ENCODE measurements at places on chromosomes 3 and 15.

DNA sequence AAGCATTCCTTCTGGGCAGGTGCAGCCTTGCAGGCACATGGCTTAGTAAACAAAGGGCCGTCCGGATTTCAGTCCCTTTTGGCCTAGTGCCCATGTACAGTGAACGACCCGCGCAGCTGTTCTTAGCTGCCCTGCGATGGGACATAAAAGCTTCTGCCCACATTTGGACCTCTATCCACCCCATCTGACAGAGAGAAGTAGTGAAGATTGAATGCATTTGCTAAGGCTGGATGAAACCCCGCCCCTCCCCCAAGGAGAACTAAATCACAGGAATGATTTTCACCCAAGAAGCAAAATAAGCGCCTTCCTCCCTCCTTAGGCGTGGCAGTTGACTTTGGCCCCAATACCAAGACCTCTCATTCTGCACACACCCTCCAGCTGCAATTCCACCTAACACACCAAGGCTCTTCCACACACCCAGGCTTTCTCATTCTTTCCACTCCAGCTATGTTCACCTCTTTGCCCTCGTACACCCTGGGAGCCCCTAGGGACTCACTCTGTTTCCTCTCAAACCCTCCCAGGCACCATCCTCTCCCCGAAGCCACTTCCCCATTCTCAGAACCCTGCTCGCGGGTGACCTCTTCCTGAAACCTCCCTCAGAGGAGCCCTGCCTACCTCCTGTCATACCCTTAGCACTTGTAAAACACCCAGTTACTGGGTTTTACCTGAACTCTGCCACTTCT is 14.1 kb upstream of the HRH1 start:
- DNase-seq, result no peak

DNA sequence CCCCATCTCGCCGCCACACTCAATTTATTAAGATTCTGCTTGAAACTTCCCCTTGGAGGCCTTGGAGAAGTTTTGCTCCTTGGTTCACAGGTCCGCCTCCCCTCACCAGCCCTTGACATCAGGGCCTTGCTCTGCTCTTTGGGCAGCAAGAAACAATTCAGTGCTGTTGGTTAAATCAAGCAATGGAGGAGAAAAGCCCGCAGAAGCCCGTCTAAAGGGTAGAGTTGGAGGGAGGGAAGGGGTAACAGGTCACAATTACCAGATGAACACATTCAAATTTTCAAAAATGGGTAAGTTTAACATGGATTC is 429 bp downstream of the PARP9 start:
- no peak for DNase-seq

- no peak for DNase-seq
Measured at GRCh38 chr15:100948430-100948762, 29.2 kb downstream of the LRRK1 start.

- no peak for DNase-seq
Measured at GRCh38 chr15:47485419-47485818, 231.9 kb upstream of the SEMA6D start.

- DNase-seq, result no peak
Measured at GRCh38 chr15:92116330-92116729, 262.8 kb downstream of the SLCO3A1 start.

DNA sequence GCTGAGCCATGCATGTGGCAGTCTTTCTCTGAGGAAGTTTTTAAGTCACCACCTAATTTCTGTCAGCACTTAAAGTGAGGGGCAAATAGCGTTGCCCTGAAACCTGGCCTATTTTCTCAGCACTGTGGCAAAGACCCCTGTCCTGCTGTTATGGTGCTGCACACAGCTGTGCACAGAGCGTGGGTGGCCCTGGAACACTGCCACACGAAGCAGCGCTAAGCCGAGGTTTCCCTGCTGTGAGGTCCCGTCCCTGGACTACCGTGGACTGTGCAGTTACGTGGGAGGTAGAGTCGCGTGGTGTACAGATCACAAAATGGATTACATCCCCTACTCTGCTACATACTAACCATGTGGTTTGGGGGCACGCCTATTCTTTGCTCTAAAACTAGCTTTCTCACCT is 101.6 kb upstream of the NR2E3 start:
- no peak for DNase-seq

GRCh38 chr3:113272385-113272779 is 61.0 kb downstream of the BOC start:
- no peak for DNase-seq

Data from immature natural killer cell (primary cell).